CD4-positive, alpha-beta T cell treated with Interleukin-4 for 1 hour (primary cell): ENCODE measurements at places on chromosomes 11 and 22.

DNA sequence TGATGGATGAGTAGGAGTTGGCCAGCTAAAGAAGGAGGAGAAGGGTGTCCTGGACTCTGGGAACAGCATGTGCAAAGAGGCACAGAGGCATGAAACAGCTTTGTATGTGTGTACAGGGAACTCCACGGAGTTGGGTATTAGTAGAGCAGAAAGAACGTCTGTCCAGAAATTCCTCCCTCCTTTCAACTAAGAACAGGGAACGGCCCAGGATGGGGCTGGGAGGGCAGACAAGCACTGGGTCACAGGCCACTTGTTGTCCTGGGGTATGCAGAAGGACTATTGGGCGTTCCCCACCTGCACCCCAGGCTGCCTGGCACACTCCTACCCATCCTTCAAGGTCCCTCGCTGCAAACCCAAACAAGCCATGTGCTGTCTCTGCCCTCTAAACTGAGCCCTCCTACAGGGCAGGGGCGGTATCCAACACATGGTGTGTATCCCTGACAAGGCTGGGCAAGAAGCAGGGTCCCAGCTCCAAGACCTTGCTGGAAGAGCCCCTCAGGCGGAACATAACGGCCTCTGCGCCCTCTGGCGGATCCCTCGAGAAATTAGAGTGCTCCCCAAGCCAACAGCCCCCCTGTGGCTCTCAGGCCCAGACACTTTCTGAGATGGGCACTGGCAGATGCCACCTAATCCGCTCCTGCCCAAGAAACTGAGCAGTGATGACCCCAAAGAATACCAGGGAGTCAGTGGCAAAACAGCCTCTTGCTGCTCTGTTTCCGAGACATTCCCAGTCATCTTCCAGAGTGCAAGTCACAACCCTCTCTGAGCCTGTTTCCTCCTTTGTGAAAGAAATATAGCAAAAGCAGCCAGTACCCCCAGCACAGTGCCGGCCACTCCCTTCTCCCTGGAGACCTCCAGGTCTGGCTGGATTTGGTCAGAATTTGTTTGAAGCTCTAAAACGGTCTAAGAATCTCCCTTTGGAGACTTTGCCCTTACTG lies 1.6 kb upstream of the ELFN2 start:
- DNase-seq: peak; percentile 64

GRCh38 chr11:124533626-124534025 lies 9.8 kb downstream of the OR8B12 start:
- no peak for DNase-seq

- no peak for DNase-seq
Measured at GRCh38 chr11:5345831-5346230, 2.5 kb upstream of the OR51B5 start.

- DNase-seq: no peak
Measured at GRCh38 chr11:126426820-126427749, 71.6 kb downstream of the ST3GAL4 start.

DNA sequence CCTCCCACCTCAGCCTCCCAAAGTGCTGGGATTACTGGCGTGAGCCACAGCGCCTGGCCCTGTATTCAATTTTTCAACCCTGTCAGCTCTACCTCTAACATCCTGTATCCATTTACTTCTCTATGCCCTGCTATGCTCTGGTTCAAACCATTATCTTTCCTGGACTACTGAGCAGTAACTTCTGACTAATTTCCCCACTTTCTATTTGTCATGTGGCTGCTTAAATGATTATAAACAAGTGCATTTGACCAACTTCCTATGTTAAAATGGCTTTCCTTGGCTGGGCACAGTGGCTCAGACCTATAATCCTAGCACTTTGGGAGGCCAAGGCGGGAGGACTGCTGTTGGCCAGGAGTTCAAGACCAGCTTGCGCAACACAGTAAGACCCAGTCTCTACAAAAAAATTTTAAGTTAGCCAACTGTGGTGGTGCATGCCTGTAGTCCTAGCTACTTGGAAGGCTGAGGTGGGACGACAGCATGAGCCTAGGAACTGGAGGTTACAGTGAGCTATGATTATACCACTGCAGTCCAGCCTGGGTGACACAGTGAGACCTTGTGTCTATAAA lies 2.1 kb downstream of the MED19 start:
- DNase-seq: no peak

DNA sequence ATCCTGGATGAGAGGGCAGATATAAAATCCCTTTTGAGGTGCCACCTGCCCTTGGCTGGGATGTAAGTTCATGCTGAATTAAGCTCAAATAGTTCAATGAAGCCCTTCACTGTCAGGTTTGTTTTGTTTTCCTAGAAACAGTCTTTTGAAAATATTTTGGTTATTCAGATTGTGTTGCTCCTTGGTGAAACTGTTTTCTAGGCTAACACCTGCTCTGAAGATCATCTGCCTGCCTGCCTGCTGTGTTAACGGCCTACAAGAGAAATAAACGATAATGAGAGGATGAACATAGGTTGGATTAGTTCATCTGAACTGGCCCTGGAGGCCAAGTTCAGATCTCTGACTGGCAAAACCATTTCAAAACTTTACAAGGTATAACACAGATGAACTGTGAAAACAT lies 67.4 kb downstream of the ZBTB44 start:
- no peak for DNase-seq

GRCh38 chr11:103920449-103920848 lies 116.0 kb upstream of the DDI1 start:
- no peak for DNase-seq

GRCh38 chr22:20436768-20437612 lies 635 bp downstream of the SCARF2 start:
- DNase-seq: no peak

GRCh38 chr22:26892166-26893041 lies 235.0 kb downstream of the MIAT start:
- DNase-seq: no peak

- no peak for DNase-seq
Measured at GRCh38 chr11:128198216-128198772, 389.1 kb downstream of the ETS1 start.

- no peak for DNase-seq
Measured at GRCh38 chr11:113378692-113379091, 8.9 kb upstream of the ANKK1 start.

DNA sequence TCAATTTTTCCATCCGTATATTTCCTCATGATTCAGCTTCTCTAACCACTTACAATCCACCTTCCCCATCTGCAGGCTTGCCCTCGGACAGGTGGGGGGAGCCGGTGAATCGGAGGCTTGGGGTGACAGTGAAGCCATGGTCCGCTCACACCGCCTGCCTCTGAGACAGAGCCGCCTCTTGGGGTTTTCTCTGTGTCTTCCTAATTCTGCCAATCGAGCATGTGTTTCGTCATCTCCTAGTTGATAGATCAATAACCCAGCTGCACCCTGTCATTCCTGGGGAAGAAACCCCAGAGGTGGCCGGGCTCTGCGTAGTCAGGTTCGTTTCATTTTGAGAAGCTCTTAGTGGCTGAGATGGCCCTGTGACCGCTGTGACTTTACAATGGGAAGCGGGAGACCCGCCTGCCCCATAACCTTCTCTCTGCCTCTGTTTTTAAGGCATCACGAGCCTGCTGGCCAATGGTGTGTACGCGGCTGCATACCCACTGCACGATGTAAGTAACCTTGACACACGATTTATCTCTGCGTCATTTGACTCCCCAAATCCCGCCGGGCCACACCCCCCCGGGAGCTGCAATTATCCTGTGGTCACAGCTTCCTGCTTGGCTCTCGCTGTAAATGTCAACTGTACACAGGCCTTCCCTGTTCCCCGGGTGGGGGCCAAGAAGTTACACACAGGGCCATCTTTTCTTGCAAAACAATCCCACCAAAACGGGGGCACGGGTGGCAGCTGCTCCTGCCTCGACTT lies 33.3 kb downstream of the ANO1 start:
- DNase-seq: no peak

GRCh38 chr11:86484795-86485166 lies 110.1 kb downstream of the CCDC81 start:
- DNase-seq: no peak

GRCh38 chr11:27718346-27718862 lies 18.1 kb upstream of the BDNF start:
- DNase-seq: no peak

DNA sequence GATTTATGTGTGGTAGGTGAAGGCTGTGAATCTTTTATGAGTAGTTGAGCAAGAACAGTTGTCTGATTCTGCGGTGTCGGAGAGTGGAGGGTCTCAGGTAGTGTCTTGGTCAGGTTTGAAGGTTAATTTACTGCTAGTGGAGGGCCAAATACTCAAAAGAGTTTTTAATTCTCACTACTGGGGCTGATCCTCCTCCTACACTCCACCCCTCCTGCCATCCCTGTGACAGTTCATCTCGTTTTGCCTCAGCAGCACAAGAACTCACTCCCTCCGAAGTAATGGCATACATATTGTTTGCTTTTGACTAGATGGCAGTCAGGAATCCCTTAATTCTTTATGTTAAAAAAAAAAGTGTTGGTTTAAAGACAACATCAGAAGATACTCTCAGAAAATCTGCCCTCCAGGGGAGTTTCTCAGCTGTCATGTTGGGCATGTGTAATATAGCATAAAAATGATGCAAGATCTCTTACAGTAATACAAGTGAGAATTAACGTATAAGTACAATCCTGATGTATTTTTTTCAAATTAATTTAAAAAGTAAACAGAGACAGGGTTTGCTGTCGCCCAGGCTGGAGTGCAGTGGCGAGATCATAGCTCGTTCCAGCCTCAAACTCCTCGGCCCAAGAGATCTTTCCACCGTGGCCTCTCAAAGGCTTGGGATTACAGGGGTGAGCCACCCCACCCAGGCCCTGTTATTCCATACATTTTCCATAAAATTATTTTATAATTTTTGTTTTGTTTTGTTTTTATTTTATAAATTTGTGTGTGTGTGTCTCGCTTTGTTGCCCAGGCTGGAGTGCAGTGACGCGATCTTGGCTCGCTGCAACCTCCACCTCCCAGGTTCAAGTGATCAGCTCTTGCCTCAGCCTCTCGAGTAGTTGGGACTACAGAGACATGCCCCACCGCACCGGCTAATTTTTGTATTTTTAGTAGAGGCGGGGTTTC lies 1.3 kb downstream of the FAR1 start:
- no peak for DNase-seq

DNA sequence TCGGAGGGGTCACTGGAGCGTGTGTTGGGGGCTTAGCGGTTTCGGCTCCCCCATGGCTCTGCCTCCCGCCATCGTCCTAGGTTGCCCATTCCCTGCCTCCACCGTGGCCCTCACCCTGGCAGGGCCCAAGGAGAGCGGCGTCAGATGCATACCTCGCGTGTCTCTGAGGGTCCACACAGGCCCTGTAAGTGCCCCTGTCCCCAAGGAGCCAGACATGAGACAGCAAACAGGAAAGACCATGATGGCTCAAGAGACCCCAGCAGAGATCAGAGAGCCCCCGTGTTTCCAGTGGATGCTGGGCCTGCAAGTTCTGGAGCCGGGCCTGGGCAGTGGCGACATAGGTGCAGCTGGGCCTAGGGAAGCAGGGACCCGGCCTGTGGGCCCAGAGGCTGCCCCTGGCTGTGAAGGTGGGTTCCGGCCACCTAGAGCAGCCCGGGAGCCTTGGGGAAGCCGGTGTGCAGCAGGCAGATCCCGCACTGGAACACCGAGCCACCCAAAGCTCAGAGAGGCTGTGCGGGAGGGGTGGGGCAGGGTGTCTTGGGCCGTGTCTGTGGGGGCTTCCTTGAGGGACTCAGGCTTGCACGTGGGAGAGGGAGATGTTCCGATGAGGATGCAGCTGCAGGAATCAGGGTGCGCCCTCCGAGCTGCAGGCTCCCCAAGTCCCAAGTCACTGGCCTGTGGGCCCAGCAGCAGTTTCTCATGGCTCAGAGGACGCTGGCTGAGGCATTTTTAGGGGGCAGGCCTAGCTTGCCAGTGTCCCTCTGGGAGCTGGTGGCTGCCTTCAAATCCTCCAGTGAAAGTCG lies 126.4 kb downstream of the KCNQ1OT1 start:
- no peak for DNase-seq

- DNase-seq: no peak
Measured at GRCh38 chr11:69006816-69007215, 6.2 kb downstream of the MRGPRF start.

DNA sequence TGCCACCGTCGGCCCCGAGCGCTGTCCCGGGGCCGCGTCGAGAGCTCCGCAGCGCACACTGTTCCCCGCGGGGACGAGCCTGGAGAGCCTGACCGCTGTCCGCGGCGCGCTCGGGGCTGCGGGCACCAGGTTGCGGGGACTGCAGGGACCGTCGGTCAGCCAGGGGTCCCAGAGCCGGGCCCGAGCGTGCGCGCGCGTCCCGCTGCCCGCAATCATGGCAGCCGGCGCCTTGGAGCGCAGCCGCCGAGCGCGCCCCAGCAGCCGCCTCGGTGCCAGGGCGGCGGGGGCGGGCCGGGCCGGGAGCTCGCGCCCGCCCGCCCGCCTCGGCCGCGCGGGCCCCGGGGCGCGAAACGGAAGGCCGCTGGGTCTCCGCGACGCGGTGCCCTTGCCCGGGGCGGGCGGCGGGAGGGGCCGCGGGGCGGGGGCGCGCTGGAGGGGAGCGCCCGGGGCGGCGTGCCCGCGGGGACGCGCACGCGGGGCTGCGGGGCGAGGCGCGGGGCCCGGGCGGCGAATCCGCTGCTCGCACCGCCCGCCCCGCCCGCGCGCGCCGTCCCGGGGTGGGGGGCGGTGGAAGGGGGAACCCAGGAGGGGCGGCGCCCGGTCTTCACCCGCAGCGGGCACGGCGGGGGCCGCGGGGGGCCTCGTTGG lies 79.4 kb upstream of the PPARA start:
- DNase-seq: no peak

- DNase-seq: no peak
Measured at GRCh38 chr11:129434641-129435498, 59.2 kb downstream of the BARX2 start.

GRCh38 chr11:121763526-121763925 lies 310.8 kb upstream of the SORL1-AS1 start:
- DNase-seq: no peak

GRCh38 chr11:64173616-64174355 lies 7.9 kb upstream of the MACROD1 start:
- DNase-seq: no peak

DNA sequence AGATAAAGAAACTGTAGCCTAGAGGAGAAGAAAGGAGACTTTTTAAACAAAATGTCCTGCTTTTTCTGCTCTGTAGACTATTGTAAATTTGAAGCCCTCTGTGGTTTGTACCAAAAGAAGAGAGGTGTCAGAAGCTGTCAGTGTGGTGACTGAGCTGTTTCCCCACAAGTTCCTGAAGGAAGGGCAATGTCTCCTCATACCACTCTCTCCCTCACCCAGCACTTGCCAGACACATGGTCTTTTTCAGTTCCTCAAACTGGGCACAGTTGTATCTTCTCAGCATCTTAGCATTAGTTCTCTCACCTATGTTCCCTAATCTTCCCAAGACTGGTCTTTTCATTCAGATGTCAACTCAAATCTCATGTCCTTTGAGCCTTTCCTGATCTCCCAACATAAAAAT lies 4.3 kb downstream of the BCO2 start:
- DNase-seq: no peak

GRCh38 chr11:27296497-27296896 lies 66.5 kb downstream of the CCDC34 start:
- no peak for DNase-seq
